B cell (primary cell): ENCODE measurements at places on chromosomes 5 and 9.

- DNase-seq = no peak
Observed at GRCh38 chr5:159206368-159206767, 3.0 kb downstream of the RNF145 start.

DNA sequence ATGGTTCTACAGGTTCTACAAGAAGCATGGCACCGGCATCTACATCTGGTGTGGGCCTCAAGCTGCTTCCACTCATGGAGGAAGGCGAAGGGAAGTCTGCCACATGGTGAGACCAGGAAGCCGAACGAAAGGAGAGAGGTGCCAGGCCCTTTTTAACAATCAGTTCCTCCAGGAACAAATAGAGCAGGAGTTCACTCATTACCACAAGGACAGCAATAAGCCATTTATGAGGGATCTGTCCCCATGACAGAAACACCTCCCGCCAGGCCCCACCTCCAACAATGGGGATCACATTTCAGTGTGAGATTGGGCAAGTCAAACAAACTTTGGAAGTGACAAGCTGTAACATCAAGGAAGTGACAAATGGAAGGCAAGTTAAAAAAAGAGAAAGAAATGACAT lies 95.5 kb upstream of the PTPN3 start:
- no peak for DNase-seq

GRCh38 chr9:69867081-69867814 lies 46.6 kb downstream of the CFAP95 start:
- DNase-seq = no peak

DNA sequence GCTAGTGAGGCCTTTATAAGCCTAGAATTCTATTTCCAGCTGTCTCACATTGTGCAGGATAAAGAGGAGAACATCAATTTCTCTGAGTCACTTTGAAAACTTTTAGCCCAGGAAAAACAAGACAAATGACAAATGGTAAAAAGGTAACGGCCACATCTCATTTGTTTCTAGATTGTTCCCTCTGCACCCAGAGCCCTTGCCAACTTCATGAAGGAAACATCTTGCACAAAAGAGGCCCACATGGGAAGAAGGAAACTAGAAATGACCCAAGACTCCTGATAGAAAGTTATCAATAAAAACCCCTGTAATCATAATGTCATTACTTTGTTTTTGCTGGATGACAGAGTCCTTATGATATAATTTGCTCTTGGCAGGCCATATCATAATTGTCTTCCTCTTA lies 5.3 kb downstream of the DPYSL3 start:
- no peak for DNase-seq

- DNase-seq = no peak
Observed at GRCh38 chr9:463455-464171, 248.9 kb downstream of the DOCK8 start.

DNA sequence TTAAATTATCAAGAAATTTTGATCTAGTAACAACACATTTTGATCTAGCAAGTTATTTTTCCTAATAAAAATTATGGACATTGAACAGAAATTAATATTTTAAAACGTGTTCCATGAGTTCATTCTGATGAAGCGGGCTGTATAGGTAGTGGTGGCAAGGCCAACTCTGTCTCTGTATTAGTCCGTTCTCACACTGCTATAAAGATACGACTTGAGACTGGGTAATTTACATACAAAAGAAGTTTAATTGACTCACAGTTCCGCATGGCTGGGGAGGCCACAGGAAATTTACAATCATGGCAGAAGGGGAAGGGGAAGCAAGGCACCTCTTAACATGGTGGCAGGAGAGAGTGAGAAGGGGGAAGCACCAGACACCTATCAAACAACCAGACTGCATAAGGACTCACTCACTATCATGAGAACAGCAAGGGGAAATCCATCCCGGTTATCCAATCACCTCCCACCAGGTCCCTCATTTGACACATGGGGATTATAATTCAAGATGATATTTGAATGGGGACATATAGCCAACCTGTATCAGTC lies 61.2 kb downstream of the TMEM232 start:
- peak; percentile 36 for DNase-seq

- DNase-seq = no peak
Observed at GRCh38 chr5:54306893-54307292, 3.5 kb downstream of the ARL15 start.

- DNase-seq = no peak
Observed at GRCh38 chr9:27382975-27383374, 86.0 kb upstream of the EQTN start.

- no peak for DNase-seq
Observed at GRCh38 chr5:82749461-82749820, 327.8 kb downstream of the TMEM167A start.

- DNase-seq = no peak
Observed at GRCh38 chr9:120724757-120725400, 10.6 kb upstream of the MEGF9 start.

DNA sequence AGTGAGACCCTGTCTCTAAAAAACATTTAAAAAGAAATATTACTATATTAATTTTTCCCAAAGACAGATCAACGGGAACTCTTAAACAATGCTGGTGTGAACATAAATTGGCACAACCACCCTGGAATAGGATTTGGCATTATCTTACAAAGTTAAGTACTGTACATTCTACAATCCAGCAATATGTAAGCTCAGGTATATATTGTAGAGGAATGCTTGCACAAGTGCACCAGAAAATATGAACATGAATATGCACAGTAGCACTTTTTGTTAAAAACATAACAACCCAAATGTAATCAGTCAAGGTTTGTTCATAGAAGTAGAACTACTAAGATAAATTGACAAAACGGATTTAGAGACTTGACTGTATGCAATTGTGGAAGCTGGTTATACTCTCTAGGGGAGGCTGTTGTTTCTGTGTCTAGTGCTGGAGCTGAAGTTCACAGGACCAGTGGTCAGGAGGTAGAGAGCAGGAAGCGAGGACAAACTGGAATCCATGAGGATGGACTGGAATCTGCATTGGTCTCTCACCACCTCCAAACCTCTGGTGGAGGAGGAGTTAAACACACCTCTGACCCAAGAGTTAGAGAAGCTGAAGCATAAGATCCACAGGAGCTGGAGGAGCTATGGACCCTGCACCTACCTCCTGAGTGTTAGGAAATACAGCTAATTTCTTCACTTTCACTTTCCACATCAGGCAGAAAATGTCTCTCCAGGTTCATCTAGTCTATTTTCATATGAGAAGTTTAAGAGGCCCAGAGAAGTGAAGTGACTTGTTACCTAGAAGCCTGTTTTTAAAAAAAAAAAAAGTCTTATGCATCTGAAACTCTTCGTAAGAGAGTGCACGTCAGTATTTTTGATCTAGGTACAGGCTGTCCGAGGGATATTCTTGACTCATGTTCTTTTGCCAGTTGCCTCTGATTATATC lies 20.3 kb upstream of the RIC1 start:
- peak; percentile 52 for DNase-seq

- no peak for DNase-seq
Observed at GRCh38 chr5:115415143-115415491, 118.7 kb upstream of the CCDC112 start.

- no peak for DNase-seq
Observed at GRCh38 chr9:107176436-107177151, 106.5 kb upstream of the RAD23B start.

GRCh38 chr5:58795327-58795726 lies 212.5 kb downstream of the RAB3C start:
- no peak for DNase-seq

- DNase-seq = no peak
Observed at GRCh38 chr5:173291722-173292658, 36.2 kb downstream of the STC2 start.

DNA sequence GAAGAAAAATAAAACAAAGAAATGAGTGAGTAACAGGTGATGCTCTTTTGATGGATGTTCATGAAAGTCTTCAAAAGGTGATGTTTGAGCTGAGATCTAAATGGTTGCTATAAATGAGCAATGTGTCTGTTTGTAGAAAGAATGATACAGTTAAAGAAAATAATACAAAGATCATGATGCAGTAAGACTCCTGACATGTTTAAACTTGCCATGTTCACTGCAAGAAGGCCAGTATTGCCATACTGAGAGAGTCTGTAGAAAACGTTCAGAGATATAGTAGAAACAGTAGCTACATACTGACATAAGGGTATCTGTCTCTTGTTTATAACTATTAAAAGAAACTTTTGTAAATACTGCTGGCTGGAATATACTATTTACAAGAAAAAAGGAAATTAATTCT lies 1609.2 kb upstream of the ACO1 start:
- DNase-seq = no peak

DNA sequence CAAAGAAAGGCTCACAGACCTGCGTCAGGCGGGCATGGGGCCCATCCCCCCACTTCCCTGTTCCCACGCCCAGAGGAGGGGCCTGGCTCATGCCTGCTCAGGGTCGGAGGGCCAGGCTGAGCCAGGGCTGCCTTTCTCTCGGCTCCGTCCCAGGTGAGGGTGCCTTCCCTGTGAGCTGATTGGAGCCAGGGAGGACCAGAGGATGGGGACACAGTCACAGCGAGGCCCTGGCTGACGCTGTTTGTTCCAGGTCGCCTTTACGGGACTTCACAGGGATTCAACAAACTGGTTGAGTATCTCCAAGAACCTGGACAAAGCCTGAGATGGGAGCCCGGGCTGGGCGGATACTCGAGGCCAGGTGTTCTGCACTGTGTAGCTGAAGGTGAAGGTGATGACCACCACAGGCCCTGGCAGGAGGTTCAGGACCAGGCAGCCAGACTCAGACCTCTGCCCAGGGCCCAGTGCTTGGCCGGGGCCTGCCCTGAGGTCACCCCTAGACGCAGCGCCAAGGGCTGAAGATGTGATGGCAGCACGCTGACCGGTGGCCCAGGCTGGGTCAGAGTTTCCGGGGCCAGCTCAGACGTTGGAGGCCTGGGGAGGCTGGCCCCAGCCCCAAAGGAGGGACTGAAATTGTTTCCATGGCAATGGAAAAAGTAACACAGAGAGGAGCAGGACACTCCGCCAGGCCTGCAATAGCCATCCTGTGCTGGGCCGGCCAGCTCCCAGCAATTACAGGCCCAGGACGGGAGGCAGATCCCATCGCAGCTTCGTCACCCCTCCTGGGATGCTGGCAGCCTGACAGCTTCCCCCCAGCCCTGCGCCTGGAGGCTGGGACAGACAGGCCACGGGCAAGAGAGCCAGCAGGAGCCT lies 65.3 kb upstream of the ADAMTS2 start:
- DNase-seq = no peak

- DNase-seq = no peak
Observed at GRCh38 chr9:85212887-85213286, 528.9 kb downstream of the AGTPBP1 start.

DNA sequence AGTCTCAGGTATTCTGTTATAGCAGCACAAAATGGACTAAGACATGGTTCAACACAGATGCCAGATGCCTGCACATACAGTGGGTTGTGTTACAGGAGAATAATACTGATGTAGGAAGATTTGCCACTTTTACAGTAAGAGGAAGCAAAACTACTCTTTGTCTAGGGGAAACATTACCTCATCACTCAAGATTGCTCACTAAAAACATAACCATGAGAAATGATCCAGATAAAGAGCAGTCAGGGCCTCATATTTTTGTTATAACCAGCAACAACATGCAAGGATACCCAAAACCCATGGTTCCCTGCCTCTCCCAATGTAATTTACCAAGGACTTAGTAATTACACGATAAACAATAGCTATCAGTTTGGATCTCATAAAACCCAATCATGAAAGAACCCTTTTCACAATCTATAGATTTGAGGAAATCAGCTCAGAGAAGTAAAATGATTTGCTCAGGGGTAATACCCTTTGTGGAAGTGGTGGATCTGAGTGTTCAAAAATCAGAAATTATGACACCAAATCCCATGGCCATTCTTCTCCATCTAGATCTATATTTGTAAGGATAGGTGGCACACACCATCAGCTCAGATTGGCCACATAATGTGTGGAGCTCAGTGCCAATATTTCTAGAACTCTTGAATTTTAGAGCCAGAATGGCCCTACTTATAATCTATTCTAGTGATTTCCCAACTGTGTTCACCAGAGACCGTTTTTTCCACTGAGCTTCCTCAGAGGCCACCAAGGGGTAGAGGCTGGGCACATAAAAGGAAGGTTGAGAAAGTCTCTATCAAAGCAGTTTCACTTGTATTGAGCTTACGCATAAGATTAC lies 27.8 kb downstream of the DPYSL3 start:
- DNase-seq = no peak

DNA sequence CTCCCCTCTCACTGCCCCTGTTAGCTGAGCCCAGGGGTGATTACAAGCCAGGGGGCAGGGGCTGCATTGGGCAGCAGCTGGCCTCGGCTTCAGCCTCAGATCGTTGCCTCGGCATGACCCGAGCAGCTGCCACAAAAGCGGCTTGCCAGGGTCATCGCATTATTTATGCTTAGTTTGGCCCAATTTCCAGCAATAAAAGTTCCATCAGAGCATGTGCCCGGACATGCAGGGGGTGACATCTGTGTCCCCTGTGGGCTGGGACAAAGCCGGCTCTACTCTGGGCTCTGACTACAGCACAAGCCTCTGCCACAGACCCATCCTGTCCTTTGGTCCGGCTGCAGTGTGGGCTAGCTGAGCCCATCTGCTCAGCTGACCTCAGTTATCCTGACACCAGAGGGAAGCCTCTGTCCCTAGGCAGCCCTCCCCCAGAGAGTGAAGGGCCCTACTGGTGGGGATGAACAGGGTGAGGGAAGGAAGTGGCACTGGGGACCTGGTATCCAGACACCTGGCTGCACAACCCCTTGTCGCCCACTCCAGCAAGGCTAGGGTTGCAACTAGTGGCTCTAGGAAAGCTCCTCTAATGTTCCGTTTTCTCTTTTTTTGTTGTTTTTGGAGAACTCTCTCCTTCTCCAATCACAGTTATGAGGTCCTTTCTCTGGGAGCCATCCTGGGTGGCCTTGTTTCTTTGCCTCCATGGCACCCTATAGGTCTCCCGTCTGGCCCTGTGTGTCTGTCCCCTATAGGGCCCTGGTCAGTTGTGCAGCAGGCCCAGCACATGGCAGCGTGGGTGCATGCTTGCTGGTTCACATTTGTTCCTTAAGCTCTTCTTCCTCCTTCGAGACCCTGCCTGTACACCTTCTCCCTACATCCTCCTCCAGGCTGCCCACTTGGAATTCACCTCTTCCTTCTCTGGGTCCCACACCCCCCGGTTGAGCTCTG lies 13.3 kb upstream of the GADD45G start:
- no peak for DNase-seq
